ENCODE measurements at places on chromosomes 4 and X.

- DNase-seq: no peak
These were observed 45.5 kb upstream of the RBPJ start for GRCh38 chr4:26275281-26275680.

DNA sequence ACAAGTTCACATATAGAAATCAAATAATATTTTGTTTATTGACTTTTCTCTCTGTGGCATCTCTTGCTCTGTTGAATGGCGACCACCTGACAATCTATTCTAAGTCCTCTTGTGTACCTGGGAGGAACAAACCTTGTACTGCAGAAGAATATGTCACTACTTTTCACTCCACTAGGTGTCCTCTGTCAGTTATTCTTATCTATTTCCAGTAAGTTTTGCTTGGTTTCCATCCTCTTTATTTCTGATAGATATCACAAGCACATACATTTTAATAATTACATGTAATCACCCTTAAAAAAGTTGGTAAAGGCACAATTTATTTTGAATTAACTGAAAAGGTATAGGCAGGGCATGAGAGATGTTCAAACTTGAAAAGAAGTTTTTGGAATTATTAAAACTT lies 238.4 kb downstream of the SNCA start:
- DNase-seq: no peak

GRCh38 chr4:155506745-155507144 lies 130.0 kb upstream of the MAP9 start:
- no peak for DNase-seq

- no peak for DNase-seq
These were observed 19.4 kb downstream of the NLGN3 start for GRCh38 chrX:71164071-71164470.

DNA sequence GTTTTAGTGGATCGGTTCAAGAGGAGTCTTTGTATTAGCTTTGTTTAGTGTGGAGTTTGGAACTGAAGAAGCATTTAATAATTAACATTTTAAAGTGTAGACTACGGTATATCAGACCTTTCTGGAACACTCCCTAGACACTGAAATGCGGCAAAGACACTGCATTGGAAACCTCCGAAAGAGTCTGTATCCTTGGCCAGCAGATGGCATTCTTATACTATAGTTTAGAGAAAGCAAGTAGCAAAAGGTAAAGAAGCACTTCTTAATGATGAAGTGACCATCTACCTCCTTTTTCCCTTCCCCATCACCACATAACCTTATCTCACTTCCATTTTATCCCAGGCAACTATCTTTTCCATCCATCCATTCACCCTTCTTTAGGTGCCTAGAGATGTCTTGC lies 7.6 kb downstream of the FABP2 start:
- DNase-seq: no peak

DNA sequence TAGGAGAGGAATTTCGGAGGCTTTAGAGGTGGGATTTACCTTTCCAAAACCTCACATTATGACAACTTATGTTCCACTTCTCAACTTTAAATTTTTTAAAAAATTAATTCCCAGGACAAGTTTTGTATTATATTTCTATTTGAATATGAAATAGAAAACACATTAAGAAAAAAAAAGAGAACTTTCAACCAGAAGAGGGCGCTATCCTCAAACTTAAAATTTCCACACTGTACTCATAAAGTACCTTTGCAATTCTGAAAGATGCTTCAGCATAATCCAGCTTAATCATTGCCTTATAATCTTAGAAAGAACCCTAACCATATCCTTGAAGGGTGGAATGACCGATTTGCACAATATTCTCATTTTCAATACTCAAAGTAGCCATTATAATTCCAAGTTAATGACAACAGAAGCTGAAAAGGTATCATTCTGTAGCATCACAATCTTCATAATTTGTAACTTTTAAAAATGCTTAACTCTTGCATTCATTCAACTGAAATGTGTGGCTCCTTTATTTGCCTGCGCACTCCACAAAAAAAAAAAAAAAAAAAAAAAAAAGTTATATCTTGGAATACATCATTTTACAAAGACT lies 158.0 kb downstream of the KCNIP4 start:
- DNase-seq: no peak

DNA sequence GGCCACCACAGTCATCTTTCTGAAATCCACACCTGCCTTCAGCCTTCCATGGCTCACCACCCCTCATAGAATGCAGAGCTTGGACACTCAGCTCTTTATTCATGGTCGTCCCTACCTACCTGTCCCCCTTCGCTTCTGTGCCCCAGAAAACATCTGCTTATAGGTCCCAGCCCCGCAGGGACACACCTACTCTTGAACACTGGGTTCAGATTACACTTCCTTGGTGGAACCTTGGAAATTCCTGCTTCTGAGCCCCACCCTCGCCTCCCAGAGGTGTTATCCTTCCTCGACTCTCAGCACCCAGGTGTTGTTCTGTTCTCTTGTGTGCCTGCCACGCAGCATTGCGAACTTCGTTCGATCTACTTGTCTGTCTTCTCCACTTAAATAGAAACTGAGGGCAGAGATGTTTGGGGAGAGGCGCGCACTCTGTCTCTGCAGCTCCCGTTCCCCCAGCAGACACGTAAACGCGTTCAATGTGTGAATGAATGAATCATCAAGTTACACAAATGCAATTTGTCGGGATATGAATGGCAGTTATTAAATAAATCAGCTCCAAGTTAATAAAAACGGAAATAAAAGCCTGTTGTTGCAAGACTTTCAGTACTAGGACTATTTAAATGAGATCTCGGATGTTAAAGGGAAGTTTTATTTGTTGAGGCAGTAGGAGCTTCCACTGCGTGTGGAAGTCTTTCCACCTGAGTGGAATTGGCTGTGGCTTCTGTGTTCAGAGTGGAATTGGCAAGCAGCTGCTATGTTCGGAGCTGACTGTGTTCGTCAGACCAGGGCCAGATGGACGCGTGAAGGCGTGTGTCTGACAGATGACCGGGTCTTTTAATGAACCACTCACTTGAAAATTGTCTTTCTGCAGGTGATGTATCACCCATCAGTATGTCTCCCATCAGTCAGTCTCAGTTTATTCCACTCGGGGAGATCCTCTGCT lies 95.6 kb downstream of the STOX2 start:
- no peak for DNase-seq

DNA sequence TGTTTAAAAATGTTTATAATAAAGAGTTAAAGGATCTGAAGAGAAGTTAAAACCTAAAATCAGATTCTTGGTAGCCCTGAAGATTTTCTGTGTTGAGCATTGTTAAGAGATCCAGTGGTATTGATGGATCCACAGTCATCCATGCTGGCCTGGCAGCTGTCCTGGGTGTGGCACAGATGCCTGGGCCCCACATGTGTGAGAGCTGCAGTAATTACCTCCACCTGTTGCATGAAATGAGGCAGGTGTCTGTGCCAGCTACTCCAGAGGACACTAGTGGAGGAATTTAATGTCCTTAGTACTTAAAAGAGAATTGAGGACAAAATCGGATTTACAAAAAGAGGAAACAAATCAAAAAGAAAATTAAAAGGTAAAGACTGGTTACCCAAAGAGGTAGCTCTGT lies 44.0 kb downstream of the MGST2 start:
- DNase-seq: no peak

GRCh38 chr4:153639833-153640802 lies 44.0 kb upstream of the TLR2 start:
- DNase-seq: no peak

DNA sequence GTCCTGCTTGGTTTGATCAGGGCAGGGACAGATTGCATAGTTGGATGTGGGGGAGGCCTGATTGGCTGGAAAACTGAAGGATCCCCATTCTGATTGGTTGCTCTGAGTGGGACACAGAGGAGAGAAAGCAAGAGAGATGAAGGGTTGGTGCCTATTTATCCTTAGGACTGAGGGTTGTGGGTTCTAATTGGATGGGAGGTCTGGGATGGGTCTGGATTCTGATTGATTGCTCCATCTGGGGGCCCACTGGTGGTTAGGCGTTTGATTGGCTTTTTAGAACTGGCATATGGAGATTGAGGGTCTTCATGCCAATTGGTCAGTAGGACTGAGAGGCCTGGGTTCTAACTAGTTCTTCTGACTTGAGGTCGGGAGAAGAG lies 644 bp upstream of the EBP start:
- DNase-seq: no peak

DNA sequence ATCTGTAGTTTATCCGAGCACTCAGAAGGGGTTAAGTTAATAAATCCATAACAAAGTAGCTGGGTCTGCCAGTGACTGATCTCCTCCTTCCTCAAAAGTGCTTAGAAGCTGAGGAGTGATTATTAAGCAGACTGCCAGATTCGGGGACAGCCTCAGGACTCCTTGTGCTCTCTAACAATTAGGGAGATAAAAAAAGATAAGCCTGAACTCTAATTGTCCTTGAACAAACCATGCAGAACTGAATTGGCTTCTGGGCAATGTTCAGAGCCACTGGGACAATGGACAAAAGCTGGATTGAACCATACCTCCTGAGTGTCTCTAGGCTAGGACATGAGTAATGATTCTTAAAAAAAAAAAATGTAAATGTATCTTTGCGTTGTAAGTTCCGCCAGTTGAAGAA lies 22.7 kb upstream of the GRPR start:
- no peak for DNase-seq

DNA sequence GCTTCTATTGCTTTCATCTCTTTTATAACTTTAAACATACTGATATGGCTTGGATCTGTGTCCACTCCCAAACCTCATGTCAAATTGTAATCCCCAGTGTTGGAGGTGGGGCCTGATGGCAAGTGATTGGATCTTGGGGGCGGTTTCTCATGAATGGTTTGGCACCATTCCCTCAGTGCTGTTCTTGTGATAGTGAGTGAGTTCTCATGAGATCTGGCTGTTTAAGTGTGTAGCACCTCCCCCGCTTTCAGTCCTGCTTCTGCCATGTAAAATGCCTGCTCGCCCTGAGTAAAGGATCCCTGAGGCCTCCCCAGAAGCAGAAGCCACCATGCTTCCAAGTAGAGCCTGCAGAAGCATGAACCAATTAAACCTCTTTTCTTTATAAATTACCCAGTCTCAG lies 17.7 kb downstream of the MND1 start:
- no peak for DNase-seq

GRCh38 chrX:130975947-130976346 lies 72.9 kb upstream of the ENOX2 start:
- no peak for DNase-seq

DNA sequence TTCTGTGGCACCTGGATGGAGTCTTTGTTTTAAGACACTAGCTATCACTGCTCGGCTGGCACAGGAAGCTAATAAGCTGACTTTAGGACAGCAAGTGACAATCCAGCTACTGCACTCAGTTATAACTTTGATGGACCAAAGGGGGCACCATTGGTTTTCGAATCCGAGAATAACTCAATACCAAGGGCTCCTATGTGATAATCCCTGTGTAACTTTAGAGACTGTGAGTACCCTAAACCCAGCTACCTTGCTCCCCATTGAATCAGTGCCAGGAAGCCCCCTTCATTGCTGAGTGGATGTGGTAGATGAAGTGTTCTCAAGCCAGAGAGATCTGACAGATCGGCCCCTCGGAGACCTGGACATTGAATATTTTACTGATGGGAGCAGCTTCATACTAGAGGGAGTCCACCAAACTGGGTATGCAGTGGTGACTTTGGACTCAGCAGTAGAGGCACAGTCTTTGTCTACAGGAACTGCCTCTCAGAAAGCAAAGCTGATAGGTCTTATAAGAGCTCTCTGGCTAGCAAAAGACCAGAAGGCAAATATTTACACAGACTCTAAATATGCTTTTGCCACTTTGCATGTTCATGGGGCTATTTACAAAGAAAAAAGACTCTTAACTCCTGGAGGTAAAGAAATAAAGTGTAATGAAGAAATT lies 35.5 kb upstream of the UGT2B7 start:
- no peak for DNase-seq

- no peak for DNase-seq
These were observed 2.9 kb upstream of the MND1 start for GRCh38 chr4:153341575-153342090.

DNA sequence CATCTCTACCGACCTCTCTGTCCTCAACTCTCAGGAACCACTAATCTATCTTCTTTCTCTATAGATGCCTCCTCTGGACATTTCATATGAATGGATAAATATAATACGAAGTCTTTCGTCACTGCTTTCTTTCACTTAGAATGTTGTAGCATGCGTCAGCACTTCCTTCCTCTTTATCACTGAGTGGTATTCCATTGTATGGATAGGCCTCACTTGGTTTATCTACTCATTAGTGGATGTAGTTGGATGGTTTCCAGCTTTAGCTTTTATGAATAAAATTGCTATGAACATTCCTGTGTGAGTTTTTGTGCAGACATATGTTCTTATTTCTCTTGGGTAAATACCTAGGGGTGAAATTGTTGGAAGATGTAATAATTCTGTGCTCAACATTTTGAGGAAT lies 528.2 kb upstream of the FAT1 start:
- no peak for DNase-seq

- peak; percentile 8 for DNase-seq
These were observed 30.8 kb upstream of the CD40LG start for GRCh38 chrX:136616987-136617685.

- DNase-seq: no peak
These were observed 10.7 kb downstream of the USP9X start for GRCh38 chrX:41095908-41096307.

DNA sequence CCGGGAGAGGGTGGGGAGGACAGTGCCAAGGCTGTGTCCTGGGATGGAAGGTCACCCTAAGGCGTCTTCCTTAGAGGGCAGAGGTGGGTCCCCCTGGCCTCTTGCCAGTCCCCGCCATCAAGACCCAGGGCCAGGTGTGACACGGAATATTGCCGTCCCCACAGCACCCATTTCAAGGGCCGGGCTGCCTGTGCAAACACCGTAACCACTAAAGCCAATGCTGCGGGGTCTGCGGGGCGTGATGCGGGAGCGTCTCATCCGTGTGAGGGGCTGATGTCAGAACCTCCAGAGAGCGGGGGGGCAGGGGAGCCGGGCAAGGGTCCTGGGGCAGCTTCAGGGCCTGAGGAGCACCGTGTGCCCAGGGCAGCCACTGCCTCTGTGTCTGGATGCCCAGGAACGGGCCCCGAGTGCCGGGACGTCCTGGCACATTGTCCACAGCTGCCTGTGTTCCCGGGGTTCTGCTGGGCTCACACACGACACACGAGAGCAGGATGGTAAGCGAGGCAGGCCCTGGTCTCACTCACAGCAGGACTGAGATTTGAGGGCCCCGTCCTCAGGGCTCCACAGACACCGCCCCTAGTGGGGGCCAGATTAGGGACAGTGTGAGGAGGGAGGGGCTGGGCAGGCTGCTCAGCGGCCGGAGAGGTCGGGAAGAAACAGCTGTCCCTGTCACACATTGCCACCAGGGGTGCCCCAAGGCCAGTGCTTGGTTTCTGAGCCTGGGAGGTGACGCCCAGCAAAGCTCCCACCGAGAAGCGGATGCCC lies 29.2 kb downstream of the NKX1-1 start:
- DNase-seq: no peak
